ENCODE measurements at places on chromosomes 12 and 14.

DNA sequence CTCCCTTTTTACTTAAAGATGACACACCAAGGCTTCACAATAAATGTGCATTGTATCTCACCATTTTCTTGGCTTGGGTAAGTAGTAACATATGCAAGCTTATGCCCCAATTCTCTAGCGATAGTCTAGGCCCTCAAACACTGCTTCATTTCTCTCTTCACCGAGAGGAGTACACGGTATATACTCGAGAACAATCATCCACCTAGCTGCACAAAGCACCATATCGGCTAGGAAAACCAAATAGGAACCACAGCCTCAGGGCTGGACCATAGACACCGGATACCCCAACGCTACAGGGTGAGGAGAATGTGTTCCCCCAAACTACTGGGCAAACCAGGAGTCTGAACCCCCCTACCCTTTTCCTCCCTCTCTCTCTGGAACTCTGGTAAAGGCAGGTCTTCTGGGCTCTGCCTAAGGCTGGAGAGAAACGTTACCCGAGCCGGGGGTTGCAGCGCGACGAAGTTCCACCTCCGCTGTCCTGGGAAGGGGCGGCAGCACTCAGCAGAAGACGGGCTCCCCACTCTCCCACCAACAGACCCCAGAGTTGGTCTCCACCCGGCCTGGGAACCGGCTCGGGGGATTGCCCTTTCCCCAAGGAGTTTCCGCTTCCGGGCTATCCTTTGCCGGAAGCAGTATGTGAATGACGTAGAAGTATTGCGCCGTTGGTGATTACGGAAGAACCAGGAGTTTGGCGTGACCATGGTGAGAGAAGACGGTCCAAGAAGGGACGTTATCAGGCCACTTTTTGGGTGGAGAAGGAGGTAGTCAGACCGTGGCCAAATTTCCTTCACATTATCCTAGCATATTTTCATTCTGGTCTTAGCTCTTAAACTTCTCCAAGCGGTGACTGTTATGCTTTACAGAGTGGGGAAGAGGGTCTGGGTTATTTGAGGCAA lies at the start of the genes AREL1 and FCF1:
TSS of gene AREL1 (minus strand) at position 582 of the 896 bp plus-strand sequence. CDS start 27,465 bp downstream, outside the sequence.
TSS of gene FCF1 (plus strand) at position 646 of the 896 bp plus-strand sequence. CDS start at position 700, 54 bp downstream.
- peak; percentile 75 for DNase-seq

GRCh38 chr14:51202914-51203665 lies 37.0 kb upstream of the TMX1 start:
- no peak for DNase-seq

GRCh38 chr12:70598467-70599193 lies 38.6 kb downstream of the PTPRB start:
- no peak for DNase-seq

- no peak for DNase-seq
These were observed 62.8 kb upstream of the SLC38A4 start for GRCh38 chr12:46888568-46888967.

DNA sequence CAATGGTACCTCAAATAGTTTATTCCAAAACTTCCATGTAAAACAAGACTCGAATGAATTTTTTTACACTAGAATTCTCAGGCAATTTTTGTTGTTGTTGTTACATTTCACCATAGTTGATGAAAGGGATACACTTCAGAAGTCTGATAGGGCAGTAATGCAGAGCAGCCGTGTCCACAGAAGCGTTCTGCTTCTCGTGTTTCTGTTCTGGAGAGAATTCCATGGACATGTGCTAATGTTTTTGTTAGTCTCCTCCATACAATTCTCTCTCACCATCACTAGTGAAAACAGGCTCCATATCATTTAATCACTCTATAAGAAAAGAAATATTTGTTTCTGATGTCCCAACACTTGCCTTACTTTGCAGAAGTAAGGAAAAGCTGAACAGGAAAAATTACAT lies 606.1 kb downstream of the SLC16A7 start:
- no peak for DNase-seq

- no peak for DNase-seq
These were observed 5.5 kb downstream of the CKB start for GRCh38 chr14:103517174-103517566.
